ENCODE measurements at places on chromosomes 7 and 10.

GRCh38 chr7:152987656-152988055 is 228.1 kb downstream of the ACTR3B start:
- no peak for DNase-seq

- no peak for DNase-seq
Observed at GRCh38 chr10:75207857-75208144, 2.8 kb upstream of the VDAC2 start.

DNA sequence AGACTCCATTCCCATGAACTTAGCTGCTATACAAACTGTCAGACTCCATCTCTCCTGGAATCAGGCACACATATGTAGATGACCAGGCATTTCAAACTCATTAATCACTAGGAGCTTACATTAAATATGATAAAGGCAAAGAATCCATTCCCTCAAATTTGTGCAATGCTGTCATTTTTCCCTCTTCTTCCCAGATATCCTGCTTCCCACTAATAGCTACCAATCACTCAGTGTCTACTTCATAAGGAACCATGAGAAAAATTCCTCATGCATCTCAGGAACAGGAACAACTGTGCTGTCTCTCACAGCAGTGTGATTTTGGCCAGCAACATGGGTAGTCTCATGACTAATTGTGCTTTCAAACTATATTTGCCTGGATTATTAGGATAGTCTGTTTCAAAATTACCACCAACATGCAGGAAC is 133.9 kb downstream of the DKK1 start:
- DNase-seq = no peak

DNA sequence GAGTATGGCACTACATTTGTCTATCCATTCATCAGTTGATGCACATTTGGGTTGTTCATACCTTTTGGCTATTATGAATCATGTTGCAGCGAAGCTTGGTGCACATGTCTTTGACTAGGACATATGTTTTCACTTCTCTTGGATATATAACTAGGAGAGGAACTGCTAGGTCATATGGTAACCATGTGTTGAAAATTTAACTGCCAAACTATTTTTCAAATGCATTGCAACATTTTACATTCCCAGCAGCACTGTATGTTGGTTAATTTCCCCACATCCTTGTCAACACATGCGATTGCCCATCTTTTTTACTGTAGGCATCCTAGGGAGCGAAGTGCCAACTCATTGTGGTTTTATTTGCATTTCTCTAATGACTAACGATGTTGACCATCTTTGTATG is 183.4 kb downstream of the PRKCQ start:
- DNase-seq = no peak

GRCh38 chr7:135147899-135148721 is at the start of gene TMEM140:
Gene TMEM140 (plus strand): TSS chr7:135148072. CDS start chr7:135164442, 16,370 bp downstream.
- peak; percentile 43 for DNase-seq

DNA sequence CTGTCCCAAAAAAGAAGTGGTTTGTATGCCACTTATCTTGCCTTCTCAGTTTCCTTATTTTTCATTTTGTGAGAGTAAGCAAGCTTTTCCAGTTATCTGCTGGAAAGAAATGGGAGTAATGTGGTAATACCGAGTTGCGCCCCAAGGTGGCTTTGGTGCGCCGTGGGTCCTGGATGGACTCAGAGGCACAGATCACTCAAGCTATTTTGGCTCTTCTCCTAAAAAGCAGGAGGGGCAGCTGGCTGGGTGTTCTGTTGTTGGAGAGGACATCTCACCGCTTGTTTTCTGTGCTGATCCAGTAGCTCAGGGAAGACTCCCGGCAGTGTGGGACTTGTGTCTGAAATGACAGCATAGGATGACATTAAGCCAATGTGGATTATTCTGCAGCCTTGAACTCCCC is 16.4 kb downstream of the PRKRIP1 start:
- no peak for DNase-seq

- DNase-seq = no peak
Observed at GRCh38 chr7:141268614-141269013, 194.8 kb downstream of the TMEM178B start.

GRCh38 chr7:159051916-159052315 is 92.8 kb downstream of the VIPR2 start:
- no peak for DNase-seq

GRCh38 chr10:103463499-103463898 is 4.8 kb upstream of the CALHM1 start:
- DNase-seq = no peak

DNA sequence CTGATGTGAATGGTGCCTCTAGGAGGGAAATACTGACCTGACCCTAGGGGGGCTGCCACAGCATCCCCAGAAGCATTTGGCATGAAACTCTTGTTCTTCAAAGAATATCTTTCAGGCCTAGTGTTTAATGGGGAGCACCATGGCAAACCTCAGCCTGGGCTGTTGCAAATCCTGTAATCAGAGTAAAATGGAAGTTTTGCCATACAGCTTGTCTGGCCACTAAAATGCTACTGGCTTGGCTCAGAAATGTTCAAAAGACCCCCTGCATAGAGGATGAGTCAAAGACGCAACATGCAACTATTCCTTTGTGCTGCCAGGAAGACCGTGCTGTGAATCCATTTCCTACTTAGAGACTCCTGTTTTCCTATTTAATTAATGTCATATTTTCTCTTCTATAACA is 26.7 kb downstream of the HECW1 start:
- DNase-seq = no peak

GRCh38 chr7:27149842-27150567 is 2.4 kb downstream of the HOXA3 start:
- DNase-seq = no peak

DNA sequence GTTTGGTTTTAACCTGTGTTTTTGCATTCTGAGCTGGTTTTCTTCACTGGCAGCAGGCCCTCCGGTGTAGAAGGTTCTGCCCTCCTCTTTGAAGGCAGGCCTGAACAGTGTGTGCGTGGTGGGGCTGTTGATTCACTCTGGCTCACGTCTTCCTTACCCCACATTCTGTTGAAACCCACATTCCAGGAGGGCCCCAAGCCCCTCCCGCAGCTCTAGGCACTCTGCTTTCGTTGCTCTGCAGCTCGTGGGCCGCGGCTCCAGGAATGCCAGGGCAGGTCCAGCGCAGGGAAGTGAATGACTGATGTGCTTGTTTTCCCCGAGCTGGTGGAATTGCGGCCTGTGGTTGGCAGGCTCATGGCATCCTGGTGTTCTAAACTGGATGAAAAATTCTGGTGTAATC is 49.0 kb downstream of the HTRA1 start:
- DNase-seq = no peak
